ENCODE measurements at places on chromosomes 5 and 9.

DNA sequence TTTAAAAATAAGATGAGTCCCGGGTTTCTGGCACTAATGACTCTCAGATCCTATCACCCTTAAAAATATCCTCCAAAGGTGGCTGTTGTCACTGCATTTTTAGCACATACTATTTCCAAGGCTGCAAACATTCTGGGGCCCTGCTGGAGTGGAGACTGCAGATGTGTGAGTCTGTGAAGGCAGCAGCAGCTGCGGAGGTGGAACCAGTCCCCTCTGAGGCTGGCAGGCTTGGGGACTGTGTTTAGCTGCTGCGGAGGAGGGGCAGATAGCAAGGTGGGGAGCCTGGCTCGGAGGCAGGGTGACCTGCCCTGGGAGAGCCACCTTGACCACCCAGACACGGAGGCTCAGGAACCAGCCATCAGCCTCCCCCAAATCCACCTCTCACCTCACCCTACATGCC, 77.0 kb downstream of the C5orf15 start:
- no peak for DNase-seq

DNA sequence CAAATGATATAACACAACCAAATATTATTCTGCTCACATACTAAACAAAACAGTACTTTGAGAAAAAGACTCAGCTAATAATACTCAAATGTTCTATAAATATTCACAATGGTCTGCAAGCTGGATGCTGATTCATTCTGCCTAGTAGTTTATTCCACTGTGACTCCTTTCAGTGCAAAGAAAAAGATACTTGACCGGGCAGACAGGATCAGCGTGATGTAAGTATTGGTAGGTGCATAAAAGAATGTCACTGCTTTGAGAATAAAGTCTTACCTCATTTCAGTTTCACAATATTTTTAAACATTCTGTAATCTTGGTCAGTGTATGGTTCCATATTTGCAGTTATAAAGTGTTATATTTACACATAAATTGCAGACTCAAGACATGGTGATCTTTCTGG, 223.0 kb upstream of the NUDT12 start:
- DNase-seq: no peak

GRCh38 chr5:161007879-161008278, 155.9 kb upstream of the ATP10B start:
- DNase-seq: no peak

DNA sequence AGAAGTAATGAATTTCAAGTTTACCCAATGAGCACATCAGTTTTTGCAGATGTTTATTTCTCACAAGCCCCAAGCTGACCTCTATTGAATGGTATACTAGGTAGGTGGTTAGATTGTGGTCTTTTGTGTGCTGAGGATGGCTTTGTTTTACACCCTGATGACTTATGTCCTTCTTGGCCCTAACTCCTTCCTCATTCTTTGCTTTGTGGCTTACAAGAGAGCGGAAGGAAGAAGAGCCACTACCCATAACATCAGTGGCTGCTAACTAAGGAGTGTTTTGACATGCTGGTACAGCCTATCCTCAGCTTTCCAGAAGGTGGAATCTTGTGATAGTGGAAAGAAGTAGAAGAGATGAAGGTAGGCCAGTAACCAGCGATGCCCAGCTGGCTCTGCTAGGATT, 85.7 kb upstream of the NTRK2 start:
- DNase-seq: no peak

GRCh38 chr5:156896546-156896945, 46.5 kb downstream of the PPP1R2B start:
- DNase-seq: no peak
